ENCODE measurements at places on chromosomes 4 and X.

DNA sequence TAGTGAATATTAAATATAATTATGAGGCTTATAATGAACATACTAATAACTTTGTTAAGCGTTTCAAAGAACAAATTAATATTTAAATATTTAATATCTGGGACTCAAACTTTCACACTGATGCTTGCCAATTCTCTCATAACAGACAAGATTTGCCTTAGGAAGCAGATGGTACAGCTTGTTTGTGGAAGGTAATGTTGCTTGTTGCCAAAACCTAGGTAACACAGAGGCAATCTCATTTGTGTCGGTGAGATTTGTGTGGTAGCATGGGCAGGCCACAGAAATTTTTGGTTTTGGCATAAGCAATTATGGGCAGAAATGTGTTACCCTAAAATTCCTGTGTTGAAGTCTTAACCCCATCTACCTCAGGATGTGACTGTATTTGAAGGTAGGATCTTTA, 114.9 kb upstream of the AFF2 start:
- no peak for DNase-seq

GRCh38 chr4:154467886-154468285, 23.7 kb downstream of the DCHS2 start:
- no peak for DNase-seq

DNA sequence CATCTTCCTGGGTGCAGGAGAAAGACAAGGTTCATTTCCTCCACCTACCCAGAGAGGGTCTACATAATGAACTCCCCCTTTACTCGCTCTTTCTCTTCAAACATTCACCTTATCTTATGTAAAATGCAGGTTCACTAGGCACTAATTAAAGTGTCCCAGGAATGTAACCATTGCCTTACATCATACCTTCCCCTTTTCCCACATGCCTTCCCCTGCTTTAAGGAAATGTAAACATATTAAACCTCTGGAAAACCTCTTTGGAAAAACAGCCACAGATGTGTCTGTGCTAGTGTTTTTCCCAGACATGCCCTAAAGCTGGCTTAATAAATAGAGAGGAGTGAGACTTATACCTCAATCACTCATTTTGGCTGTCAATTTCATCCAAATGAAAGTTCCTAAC, 15.8 kb downstream of the TBC1D9 start:
- DNase-seq: no peak

DNA sequence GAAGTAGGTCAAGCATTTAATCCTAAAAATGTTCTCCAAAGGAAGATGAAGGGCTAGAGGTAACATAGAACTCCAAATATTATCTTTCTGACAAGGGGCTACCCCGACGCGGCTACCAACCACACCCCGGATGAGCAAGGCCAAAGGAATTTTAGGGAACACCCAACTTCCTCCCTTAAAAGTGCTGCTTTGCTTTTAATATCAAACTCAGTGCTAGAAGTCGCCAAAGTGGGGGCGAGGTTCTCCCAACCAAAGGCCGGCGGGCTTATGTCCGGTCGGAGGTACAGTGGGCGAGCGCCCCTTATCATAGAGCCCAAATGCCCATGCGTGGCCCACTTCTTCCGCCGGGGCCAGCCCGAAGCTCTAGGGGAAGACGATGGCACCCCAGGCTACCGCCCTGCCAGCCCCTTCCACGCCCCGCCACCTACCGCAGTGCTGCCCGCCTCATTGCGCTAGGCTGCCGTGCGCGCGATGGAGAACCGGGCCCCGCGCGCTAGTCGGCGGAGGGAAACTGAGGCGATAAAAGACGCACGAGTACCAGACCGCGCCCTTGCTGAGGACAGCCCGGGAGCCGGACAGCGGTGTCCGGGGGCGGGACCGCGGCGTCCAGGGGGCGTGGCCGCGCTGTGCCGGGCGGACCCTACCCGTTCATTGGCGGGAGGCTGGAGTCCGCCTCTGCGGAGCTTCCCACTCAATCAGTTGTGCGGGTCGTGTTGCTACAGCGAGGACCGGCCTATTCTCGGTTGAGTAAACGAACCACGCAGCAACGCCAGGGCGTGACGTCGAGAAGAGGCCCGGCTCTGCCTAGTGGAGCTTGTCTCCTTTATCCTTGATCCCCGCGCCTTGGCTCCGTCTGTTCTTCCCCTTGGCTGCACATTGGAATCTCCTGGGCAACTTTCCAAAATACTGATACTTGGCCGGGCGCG, at the start of gene ACOT9:
TSS of gene ACOT9 (minus strand) at position 580 of the 926 bp plus-strand sequence. CDS start at position 448, 132 bp downstream.
- peak; percentile 2 for DNase-seq

All from NCI-H1092 (cell line).